ENCODE measurements at places on chromosomes 4 and X.
A peak's percentile ranks its signal among the peaks of the same experiment; 100 is the strongest.

DNA sequence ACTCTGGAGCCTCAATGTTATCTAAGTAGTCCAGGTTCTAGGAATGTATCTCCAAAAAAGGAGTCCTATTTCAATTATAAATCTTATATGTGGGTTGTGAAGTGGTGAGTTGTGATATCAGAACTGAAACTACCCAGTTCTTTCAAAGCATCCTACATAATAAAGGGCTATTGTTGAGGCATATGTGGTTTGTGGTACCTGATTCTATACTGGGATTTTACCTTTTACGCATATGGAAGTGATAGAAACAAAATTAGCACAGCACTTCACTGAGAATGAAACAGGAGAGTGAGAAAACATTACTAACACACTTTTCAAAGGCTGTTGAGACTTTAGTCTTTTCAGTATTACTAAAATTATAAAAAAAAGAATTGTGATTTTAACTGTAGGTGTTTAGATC, 417.7 kb upstream of the GALNT7 start:
- DNase-seq = no peak

- peak; percentile 96 for DNase-seq
Measured at GRCh38 chrX:40580537-40581335, at the start of gene ATP6AP2. Gene ATP6AP2, plus strand, starts transcription at chrX:40580970. Its CDS starts 96 bp downstream, at chrX:40581066.

DNA sequence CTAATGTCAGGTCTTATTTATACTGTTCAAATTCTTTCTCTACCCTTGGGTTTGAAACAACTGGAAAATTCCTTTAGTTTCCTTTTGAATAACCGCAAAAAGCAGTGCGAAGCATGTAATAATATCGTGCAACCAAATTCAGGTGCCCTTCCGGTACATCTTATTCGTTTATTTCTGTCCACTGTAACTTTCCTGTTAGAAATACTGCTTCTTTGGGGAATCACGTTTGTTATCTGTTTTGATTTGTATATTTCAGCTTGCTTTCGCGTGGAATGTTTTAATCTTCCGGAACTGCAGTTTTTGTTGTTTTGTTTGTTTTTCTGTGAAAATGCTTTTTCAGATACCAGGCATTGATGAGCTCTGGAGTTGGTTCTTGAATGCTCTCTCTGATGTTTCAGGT, 85.7 kb upstream of the HPRT1 start:
- peak; percentile 10 for DNase-seq

GRCh38 chr4:85147481-85148076, 181.1 kb upstream of the WDFY3 start:
- DNase-seq = no peak

DNA sequence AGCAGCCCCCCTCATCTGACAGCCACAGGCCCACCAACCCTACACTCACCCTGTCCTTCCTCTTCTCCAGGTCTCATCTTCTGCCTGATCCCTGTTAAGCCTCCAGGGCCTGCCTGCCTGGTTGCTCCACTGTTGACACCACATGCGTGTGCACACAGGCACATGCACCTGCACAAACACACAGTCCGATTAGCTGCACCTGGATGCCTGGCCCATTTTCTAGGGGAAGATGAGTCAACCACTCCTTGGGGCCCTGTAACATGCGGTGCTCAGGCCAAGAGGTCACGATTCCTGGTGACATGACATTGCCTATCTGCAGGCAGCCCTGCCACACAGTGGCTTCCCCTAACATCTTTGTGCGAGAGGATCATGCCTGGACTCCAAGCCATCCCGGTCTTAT, 498.4 kb downstream of the BCOR start:
- DNase-seq = no peak

DNA sequence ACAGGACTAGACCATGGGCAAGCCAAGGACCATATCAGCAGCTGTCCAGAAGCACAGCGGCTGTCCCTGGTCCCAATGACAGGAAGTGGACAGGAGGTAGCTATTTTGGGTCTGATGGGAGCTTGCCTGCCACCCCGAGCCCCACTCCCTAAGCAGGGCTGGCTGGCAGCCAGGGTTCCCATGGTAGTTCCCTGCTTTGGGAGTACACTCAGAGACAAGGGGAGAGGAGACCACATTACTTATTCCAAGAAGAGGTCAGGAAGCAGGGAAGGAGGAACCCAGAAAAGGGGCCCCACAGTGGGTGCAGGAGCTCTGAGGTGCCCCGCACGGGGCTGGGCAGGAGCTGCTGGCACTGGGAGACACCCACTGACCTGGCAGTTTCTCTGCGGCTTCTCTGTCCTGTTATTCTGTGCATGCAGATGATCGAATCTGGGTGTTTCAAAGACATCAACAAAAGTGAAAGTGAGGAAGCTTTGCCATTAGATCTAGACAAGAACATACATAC, 36.3 kb downstream of the HTT-AS start:
- DNase-seq = no peak

- no peak for DNase-seq
Measured at GRCh38 chr4:186946136-186946535, 222.5 kb upstream of the FAT1 start.

- no peak for DNase-seq
Measured at GRCh38 chr4:83387476-83388312, 53.0 kb upstream of the HPSE start.

DNA sequence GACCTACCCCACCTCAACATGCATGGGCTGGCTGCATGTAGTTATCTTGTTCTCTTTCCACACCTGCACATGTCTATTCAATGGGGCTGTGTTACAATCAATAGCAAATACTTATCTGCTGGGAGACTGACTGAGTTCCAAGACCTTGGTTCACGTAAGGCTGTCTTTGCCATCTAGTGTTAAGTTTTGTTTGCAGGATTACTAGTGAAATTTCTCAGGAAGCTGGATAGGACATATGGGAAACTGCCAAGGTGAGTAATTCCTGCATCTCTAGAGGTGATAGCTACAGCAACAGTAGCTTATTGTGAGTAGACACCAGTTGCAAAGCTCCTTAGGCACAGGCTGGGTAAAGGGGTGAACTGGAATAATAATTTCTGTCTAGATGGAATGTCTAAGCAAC, 177.5 kb downstream of the ENOX2 start:
- DNase-seq = no peak

GRCh38 chr4:156643826-156644225, 327.8 kb downstream of the PDGFC start:
- DNase-seq = no peak

DNA sequence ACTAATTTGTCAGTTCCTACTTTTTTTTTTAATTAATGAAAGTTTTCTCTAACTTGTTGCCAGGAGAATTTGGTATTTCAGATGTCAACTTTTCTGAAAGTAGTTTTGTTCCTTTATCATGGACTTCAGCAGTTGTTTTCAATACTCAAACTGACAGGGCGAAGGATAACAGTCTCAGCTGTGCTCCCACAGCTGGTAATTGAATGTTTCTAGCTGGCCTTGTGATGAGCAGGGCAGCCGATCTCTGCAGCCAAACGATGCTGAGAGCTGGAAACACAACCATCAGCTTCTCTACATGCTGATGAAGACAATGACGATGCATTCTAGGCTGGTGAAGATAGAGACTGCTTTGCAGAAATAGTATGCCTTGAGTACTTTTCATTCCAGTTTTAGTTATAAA, 130.0 kb upstream of the MAP9 start:
- DNase-seq = no peak

GRCh38 chr4:118340109-118340508, 12.7 kb downstream of the PRSS12 start:
- DNase-seq = peak; percentile 91

DNA sequence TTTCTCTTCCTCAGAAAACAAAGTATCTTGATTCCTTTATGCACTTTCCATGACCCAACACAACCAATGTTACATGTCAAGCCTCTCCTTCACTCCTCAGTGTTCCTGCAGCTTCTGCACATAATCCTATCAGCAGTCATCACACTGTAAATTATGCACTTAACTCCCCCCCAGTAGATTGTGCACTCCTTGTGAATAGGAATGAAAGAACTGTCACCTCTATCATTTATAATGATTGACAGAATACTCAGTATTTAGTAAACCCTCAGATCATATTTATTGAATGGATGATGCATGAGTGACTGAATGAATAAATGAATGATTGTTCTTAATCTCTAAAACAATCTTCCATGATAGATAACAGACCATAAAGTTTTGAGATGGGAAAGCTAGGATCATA, 253.3 kb downstream of the HS3ST1 start:
- DNase-seq = no peak

- DNase-seq = no peak
Measured at GRCh38 chr4:2249526-2250356, 7.8 kb upstream of the HAUS3 start.

DNA sequence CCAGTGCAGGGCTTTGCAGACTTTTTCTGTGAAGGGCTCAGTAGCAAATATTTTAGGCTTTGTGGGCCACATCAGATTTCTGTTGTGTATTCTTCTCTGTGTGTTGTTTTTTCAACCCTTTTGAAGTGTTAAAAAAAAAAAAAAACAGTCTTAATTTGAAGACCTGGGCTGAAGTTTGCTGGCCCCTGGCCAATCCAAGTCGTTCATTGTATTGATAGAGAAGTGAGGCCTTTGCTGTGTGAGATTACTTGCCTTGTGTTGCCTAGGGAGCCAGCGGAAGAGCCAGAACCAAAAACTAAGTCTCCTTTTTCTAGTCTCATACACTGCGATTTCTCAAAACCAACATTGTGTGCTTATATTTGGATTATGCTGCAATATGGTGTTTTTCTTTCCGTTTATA, 46.9 kb downstream of the MTM1 start:
- no peak for DNase-seq

DNA sequence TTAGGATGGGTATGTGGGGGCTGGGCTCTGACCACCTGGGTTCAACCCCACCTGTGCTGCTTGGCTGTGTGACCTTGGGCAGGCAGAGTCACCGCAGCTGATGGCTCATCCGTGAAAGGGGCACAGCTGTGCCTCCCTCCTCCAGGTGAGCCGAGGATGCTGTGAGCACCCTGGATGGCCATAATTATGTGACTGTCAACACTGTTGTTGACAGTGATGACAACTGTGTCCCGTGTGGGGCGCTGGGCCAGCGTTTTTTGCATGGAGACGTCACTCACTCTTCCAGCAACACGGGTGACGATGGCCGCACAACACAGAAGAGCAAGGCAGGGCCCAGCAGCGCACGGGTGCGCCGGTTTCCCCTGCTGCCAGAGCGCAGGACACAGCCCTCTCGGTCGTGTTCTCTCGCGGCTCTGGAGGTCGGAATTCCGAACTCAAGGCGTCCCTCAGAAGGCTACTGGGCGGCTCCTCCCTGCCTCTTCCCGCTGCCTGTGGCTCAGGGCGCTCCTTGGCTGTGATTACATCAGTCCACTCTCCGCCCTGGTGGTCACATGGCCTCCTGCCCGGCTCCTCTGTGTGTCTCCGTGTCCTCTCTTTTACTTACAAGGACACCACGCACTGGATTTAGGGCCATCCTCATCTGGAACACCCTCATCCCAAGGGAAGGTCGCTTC, 1.3 kb downstream of the SH3TC1 start:
- DNase-seq = no peak

- DNase-seq = peak; percentile 23
Measured at GRCh38 chr4:20252656-20253282, 1.1 kb downstream of the SLIT2 start.

DNA sequence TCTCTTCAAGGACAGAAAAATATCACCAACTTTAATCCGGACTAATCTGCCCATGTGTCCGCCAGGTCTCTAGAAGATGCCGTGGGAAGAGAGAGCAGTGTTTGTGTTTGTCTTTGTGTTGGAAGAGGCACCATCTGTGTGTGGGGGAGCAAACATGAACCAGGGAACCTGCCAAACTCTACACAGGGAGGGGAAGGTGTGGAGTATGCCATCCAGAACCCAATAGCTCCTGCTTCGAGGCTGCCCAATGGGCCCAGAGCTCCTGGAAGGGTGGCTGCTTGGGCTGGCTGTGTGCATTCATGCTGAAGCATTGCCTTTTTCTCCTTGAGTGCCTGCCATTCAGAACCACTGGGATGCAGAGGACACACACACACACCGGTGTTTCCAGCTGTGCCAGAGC, 536.2 kb downstream of the MID1IP1 start:
- DNase-seq = no peak

DNA sequence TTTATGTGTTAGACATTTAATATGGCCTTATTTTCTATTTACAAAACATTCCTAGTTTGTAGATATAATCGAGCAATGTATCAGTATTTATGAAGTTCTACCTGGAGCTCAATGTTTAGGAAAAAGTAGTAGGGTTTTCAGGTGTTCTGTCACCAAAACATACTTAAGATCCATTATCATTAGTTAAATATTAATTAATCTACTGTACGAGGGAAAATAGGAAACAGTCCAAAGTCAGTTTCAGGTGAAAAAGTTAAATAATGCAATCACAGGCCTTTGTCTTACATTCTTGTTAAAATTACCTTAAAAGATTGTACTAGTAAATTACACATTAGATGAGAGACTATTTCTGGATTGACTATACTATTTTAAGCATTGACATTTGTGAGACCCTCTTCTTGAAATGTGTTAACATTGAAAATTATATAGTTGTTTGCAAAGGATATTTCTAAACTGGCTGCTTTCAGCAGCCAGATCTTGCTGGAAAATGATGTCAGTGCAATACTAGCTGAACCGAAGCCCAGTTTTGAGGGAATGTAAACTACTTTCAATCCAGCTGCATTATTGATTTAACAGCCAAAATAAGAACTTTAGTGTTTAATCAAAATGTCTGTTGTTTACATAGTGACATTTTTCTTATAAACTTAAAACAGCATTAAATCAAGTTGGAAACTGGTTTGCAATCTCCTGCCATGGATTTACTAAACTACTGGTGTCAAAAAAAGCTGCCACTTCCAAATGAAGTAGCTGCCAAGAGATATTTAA, 19.3 kb downstream of the GUCY1B1 start:
- DNase-seq = no peak

GRCh38 chr4:78659264-78659663, 107.7 kb downstream of the ANXA3 start:
- no peak for DNase-seq

GRCh38 chr4:131258361-131258760, 1890.7 kb upstream of the PCDH10 start:
- DNase-seq = no peak

DNA sequence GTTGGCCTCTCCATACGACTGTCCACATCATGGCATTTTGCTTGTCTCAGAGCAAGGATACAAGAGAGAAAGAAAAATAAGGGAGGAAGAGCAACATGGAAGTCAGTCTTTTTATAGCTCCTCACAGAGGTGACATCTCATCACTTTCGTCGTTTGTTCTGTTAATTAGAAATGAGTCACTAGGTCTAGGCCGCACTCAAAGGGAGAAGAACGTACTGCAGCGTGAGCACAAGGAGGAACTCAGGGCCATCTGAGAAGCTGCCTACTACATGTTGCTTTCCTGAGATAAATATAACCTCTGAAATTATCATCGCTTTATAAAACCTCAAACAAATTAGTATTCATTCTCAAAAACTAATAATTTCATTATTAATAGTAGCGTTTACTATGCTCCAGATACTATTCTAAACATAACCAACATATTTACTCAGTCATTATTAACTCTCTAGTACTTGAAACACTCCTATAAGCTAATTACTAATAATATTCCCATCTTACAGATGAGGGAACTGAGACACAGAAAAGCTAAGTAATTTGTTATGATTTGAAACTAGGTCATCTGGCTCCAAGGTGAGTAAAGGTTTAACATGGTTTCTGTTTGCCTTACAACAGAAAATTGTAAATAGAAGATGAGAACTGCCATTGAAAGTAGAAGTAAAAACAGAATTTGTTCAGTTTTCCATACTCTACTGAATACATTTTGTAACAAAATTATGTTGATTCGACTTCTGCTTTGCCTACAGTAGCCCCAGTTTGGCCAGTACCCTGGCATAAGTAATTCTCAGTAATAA, 213.2 kb upstream of the UGT8 start:
- no peak for DNase-seq

- peak; percentile 18 for DNase-seq
Measured at GRCh38 chr4:184648313-184649025, 778 bp downstream of the CASP3 start.

All from NCI-H526 (cell line).